ENCODE measurements at places on chromosomes 6 and 20. TPM values are rescaled to one million over a fixed set of nuclear protein-coding genes. Genes with fewer than 3 reads are reported as not detected.
A peak's percentile ranks its signal among the peaks of the same experiment; 100 is the strongest.

The MCHR2 gene
- polyA plus RNA-seq: not detected

DNA sequence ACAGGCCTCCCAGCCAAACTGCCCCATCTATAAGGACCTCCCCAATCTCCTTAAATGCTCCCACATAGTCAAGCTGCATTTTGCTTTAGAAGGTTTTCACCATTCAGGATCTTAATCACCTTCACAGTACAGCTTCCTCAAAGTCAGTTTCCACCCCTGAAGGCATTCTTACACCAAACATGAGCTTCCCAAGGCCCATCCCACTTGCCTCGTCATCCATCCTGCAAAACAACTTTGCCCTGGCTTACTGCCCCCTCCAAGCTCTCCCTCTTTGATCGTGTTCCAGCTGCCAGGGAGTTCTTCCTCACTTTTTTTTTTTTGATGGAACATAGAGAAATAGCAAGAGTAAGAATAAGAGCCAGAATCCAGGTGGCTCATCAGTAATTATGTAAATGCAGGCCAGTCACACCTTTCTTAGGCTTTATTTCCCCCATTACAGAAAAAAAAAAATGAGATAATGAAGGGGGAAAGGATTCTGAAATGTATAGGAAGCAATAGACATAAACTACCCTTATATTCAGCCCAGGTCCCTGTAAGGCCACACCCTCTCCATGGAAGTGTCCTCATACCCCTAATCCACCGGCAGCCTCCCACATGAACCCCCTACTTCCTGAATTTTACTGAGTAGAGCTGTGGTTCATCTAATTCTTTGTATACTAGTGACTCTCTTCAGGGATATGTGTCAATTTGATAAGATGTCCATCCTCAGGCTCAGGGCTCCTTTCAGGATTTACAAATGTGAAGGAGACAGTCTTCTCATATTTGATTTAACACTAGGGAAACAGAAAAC is 12.7 kb downstream of the TRIM27 start:
- no peak for DNase-seq

The PCK1 gene
- 1.0 TPM for polyA plus RNA-seq

DNA sequence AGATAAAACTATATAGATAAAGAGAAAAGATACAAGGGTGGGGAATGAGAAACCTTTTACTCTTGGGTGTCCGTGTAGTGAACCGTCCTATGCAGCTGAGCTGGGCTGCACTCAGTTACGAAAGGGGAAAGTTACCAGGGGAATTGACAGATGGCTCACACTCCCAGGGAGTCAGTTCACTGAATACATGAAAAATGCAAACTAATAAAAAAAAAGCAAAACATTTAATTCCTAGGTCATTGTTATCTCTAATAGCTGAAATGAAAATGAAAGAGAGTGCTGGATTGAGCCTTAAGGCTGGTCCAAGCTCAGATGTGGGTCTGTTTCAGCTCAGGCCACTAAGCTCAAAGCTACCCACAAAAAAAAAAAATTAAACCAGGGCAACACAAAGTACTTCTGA is 138.0 kb downstream of the THBS2 start:
- no peak for DNase-seq

DNA sequence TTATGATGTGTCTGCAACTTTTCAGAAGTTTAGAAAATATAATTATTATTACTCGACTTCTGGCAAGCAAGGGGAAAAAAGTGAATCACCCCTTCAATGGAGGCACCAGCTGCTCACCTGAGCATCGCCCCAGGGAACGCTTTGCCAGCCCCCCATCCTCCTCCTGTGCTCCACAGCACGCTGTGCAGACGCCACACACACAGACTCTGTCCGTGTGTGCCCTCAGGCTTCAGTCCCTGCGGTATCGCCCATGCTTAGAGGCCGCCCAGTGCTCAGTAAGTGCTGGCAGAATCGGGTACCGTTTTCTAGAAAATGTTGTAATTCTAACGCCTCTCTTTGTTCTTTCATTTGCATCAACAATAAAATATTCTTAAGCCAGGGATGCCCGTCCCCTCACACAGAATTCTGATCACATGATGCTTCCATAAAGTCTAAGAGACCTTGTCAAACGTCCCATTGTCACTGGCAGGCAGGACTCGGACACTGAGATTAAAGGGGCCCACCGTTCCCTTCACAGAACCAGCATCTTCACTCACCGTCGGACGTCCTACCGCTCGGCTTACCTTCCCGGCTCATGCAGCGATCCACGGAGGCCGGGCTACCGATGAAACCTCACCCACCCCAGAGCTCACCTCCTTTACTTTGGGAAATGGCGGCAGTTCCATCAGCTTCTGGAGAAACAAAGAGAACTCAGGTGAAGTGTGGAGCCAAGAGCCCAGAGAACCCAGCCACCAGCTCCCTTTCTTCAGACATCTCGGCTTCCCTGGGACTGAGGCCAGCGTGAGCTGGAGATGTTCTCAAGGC is 105.5 kb downstream of the DLL1 start:
- peak; percentile 34 for DNase-seq

- DNase-seq: no peak
These were observed 193.4 kb downstream of the SYNDIG1 start for GRCh38 chr20:24662752-24663365.

GRCh38 chr20:63567386-63568169 is 6.5 kb downstream of the HELZ2 start:
- DNase-seq: no peak

The TMC2 gene
- not detected for polyA plus RNA-seq

DNA sequence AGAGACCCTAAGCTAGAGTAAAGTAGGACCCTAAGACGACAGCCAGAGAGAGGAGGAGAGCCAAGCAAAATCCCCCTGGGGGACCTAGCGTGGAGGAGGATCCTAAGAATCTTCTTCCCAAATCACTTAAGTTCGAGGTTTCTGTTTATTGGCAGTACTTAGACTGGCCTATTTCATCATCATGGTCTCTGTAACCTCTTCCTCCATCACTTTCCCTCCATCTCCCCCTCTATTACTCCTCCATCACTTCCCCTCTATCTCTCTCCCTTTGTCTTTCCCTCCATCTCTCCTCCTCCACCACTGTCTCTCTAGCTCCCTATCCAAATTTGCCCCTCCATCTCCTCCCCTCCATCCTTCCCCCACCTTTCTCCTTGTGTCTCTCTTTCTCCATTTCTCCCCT is 833.6 kb upstream of the FLRT3 start:
- DNase-seq: no peak

GRCh38 chr6:45707176-45707575 is 308.5 kb downstream of the CLIC5 start:
- no peak for DNase-seq

DNA sequence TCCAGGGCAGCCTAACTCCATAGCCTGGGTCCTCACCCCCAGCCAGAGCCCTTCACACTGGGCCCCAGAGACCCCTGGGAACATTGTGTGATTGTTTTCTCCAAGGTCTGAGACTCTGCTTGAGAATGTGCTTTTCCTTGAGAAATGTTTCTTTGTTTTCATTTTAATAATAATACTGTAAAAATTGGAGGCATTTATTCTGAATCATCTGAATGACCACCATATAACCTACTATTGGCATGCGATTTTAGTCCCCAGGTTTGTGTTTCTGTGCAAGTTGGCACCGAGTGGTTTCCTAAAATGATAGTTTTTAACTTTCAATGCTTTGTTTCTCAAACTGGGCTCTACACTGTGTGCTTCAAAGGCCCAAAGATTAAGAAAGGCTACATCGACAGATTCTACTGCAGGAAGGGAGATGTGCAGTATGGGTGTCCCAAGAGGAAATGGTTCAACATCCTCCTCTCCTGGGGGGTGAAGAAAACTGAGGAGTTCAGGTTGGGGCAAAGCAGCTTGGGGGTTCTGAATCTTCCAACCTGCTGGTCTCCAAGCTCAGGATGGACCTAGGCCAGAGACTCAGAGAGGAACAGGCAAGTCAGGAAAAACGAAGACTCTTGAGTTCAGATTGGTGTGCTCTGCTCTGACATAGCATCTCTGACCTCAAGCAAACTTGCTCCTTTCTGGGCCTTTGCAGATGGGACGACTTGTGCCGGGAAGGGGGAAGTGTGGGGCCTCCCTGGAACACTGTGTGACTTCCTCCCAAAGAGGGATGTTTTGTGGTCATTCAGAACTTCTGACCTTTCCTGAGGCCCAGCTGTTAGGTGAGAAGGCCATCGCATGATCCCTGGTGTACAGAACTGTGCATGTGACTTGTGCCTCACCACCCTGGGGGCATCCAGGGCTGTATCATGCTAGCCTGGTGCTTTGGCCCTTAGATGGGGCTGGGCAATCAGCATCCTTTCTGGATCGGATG is 31.0 kb downstream of the DAAM2 start:
- DNase-seq: peak; percentile 48

GRCh38 chr6:141248021-141248799 is 884.5 kb upstream of the GJE1 start:
- DNase-seq: no peak

The CFAP206 gene
- polyA plus RNA-seq: 0.14 TPM

DNA sequence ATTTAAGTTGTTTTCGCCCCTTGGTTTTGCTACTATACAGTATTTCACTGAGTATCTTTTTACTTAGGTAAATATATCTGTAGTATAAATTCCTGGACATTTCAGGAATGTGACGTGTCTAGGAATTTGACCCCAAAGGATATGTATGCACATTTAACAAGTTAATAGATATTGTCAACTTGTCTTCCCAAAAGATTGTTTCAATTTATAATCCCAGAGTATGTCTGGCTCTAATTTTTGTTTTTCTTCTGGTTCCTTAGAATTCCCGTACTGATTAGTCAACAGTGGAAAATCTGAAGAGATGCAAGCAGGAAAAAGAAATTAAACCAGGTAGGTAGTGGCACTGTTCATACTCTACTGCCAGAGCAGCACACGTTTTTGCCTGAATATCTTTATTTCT is 7.2 kb downstream of the PKIG start:
- DNase-seq: no peak

DNA sequence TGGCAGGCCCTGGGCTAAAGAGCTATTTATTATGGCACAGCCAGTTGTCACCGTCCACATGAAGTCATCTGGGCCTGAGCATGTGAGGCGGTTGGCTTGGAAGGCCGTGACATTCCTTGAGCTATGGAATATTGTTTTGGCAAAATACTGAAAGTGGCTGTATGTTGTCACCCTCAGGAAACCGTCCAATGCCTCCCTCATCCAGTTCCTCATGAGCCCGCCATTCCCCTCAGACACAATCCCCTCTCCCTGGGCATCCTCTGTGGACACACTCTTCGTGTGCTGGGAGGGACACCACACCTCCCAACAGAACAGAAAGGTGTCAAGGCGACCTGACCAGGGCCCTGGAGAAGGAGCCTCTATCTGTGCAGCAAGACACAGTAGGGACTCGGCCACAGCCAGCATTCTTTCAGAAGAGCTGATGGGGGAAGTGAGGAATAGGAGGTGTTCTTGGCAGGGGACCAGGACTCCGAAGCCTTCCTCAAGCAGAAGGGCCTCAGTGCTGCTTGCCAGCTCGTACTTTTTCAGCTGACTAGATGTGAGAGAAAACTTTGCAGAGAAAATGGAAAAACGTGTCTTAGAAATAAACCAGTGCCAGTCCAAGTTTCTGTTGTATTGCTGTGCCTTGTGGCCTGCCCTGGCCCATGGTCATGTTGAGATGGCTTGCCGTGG is 120.5 kb downstream of the SOD2 start:
- peak; percentile 60 for DNase-seq

DNA sequence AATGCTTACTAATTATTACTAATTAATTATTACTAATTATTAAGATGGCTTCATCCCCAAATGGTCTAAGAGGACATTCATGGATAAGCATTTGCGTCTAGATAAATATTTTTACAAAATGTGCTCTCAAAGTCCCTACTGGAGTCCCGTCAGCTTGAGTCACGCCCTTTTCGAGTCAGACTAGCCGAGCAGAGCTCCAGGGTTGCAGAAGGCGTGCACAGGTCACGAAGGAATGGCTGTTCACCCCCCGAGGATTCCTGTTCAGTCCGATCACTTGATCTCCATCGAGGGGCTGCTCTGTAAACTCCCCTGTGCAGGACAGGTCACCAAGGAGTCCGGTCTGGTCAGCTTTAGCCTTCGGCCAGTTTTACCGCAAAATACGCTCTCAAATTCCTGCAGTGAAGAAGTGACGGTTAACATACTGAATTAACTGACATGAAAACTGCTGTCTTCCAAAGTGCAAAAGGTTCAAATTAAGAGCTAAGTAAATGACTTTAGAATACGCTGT is 19.9 kb downstream of the TCFL5 start:
- DNase-seq: no peak

- DNase-seq: peak; percentile 82
These were observed 217.3 kb upstream of the RREB1 start for GRCh38 chr6:6890400-6890858.

DNA sequence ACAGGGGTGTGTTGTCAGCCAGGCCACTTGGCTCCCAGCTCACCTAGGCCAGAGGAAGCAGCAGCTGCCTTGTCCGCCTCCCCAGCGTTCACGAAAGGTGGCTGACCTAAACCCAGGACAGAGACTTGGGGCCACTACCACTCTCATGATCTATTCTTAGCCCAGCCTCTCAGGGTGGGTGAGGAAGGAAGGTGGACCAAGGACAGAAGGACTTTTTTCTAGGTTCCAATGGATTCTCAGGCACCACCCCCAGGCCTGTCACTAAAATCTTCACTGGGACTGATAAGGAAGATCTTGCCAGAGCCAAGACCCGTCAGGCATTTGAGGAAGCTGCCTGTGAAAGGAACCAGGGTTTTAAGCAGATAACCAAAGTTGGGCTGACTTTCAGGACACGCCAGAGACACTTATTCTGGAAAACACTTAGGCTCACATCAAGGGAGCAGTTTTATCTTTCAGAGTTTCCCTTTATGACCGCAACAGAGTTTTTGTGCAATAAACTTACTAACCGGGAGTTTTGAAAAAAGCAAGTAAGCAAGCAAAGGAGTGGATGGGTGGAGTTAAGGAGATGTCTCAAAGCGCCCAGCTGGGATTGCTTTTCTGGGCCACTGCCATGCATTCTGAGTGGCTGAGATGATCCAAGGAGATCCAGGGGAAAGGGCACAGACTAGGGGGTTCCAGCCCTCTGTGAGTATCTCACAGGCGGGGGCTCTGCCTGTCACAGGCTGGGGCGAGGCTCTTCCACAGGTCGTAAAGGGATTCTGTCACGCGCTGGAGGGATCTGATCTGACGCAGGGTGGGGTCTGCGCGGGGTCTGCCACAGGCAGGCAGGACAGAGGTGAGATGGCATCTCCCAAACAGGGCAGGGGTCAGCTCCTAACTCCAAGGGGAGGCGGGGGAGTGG is 989 bp downstream of the FITM2 start:
- DNase-seq: peak; percentile 49

DNA sequence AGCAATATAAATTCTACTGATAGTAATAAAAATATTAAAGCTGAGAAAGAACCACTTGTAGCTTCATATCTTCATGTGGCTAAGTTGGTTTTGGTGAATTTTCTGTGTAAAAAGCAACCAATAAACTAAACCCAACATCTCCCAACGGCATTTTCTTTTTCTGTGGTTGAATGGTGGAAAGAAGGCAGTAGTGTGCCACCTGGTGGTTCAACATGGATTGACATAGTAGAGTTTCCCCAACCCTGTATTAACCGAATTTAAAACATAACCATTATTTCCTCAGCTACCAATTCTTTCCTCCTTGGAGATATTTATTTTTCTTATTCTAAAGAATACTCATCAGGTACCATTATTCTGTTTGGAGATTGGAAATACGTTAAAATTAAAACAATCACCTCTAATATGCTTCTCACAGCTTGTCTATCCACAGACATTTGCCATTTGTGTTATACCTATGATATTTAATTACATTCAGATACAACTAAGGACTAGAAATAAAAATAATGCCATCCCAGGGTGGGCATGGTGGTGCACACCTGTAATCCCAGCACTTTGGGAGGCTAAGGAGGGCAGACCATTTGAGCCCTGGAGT is 117.1 kb upstream of the EEF1E1 start:
- DNase-seq: no peak

GRCh38 chr6:42928986-42929820 is at the start of gene CNPY3:
Gene CNPY3 (plus strand): TSS chr6:42929480. CDS start chr6:42929571, 91 bp downstream.
- DNase-seq: peak; percentile 93

GRCh38 chr6:4665489-4666417 is 110.5 kb upstream of the CDYL start:
- DNase-seq: no peak
